ENCODE measurements at places on chromosomes 5 and 9. TPM values are rescaled to one million over a fixed set of nuclear protein-coding genes. Genes with fewer than 3 reads are reported as not detected.

GRCh38 chr5:53991942-53992341 lies 318.4 kb downstream of the ARL15 start:
- DNase-seq = no peak

DNA sequence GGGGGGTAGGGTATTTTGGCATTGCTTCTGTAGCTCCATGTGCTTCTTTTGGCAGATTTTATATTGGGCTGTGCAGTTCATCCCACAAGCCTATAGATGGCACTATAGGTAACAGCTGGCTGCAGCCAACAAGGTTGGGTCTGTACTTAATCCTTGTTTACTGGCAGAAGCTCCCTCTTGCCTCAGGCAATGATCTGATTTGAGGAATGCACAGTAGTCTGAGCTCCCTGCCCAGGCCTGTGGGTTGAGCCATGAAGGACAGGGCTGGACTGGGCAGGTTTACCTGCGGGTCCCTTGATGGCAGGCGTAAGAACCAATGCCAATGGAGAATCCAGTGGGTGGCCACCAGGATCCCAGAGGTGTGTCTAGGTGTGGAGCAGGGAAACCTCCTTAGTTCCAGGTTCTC lies 11.7 kb upstream of the OR1J2 start:
- DNase-seq = no peak

DNA sequence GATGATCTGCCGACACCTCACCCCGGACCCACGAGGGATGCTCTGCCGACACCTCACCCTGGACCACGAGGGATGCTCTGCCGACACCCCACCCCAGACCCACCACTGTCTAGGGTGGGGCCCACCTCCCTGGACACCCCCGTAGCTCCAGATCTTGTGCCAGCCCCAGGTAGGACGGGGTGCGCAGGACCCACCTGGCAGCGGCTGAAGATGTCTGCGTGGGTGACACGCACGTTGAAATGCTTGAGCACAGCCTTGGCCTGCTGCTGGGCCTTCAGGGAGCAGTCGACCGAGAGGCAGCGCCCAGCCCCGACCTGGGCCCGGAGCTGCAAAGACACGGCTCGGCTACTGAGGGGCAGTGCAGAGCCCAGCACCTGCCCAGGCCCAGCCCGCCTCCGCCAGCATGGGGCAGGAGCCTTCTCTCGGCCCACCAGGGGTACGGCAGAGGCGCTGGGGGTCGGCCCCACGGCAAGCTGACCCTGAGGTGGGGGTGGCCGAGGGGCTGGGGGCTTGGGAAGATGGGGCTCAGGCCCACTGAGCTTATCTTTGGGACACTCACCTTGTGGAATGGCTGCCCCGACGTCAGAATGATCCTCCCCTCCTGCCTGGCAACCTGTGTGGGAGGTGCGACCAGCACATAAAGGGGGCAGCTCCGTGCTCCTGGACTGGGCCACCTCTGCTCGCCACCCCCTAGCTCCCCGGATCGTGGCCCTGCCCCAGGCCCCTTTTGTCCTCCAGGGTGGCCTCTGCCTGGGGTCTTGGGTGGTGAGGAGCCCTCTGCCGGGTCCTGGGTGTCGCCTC lies 21.7 kb upstream of the NRARP start:
- no peak for DNase-seq

- DNase-seq = no peak
Measured at GRCh38 chr5:149237662-149238061, 34.0 kb upstream of the AFAP1L1 start.

GRCh38 chr5:73892218-73892617 lies 266.2 kb downstream of the ARHGEF28 start:
- DNase-seq = no peak

Gene G3BP1
- total RNA-seq = 375 TPM

Gene FBXW11
- total RNA-seq = 55.1 TPM

Measured in activated naive CD8-positive, alpha-beta T cell treated with anti-CD3 and anti-CD28 coated beads for 36 hours (primary cell).